Dermis microvascular lymphatic vessel endothelial cell (primary cell): ENCODE measurements at places on chromosomes 7 and 10. TPM values are rescaled to one million over a fixed set of nuclear protein-coding genes. Genes with fewer than 3 reads are reported as not detected.

Gene CLCN1
- not detected in 2 replicates for total RNA-seq

Gene PNLIPRP1
- not detected in 2 replicates for total RNA-seq

Gene CYP2C18
- not detected in 2 replicates for total RNA-seq

Gene PIP
- not detected in 2 replicates for total RNA-seq

DNA sequence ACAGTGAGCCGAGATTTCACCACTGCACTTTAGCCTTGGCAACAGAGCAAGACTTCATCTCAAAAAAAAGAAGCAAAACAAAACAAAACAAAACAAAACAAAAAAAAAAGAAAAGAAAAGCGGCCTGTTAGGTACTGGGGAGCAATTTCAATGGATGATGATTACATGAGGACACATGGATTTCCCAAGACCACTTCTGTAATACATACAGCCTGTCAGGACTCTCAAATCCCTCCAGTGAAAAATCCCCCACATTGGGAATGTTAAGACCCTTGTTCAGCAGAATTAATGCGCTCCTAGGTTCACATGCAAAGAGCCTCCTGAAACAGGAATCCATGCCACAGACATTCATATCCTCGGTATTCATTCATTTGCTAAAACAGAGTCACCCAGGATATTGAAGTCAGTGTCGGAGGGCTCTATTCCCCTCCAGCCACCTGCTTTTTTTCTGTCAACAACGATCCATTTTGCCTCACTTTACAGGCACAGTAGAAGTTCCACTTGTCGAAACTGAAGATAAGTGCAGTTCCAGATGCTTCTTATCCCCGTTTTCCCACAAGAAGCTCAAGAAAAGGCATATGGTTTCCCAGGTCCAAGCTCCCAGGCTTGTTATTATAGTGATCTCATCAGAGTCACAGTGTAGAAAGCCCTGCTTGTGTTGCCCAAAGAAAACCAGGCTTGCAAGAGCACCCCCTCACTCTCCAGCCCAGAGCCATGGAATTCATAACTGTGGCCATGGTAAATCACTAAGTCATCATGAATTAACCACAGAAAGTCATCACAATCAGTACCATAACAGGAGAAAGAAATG lies 20.2 kb downstream of the SLC16A12 start:
- DNase-seq: no peak

DNA sequence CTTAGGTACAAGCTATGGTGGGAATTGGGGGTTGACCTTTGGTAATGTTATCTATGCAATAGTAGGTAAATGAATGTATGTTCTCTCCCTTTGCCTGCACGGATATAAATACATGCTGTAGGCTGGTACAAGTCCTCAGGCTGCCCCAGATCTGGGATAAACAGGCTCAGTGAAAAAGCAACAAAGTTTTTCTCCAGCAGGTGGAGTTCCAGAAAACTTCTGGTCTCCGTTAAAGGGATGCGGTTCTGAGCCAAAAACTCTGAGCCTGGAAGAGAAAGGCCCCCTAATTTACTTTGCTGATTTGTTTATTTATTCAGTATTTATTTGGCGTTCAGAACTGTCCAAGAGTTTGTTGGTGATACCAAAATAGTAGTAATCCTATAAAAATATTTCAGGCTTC lies 204.7 kb downstream of the ADRA2A start:
- DNase-seq: no peak

DNA sequence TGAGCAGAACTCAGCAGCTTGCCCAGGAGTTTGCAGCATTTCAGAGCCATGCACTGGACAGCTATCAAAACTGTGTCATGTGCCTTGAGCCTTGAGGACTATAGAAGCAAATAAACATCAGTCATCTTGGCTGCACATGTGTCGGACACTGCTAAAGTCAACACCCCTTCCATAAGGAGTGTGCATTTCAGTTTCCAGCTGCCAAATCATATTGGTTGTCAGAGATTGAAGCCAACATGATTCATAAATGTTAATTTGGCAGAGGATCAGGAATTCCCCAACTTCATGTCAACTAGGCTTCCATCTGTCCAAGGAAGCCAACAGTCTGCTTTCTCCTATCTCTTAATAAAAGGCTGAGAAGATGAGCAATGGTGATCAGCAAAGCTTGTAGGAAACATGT lies 32.8 kb downstream of the SLC16A12 start:
- no peak for DNase-seq
